ENCODE measurements at places on chromosomes 12 and 14. TPM values are rescaled to one million over a fixed set of nuclear protein-coding genes. Genes with fewer than 3 reads are reported as not detected.

COCH gene
- total RNA-seq = 7.2 TPM

RFLNA gene
- total RNA-seq = not detected

DNA sequence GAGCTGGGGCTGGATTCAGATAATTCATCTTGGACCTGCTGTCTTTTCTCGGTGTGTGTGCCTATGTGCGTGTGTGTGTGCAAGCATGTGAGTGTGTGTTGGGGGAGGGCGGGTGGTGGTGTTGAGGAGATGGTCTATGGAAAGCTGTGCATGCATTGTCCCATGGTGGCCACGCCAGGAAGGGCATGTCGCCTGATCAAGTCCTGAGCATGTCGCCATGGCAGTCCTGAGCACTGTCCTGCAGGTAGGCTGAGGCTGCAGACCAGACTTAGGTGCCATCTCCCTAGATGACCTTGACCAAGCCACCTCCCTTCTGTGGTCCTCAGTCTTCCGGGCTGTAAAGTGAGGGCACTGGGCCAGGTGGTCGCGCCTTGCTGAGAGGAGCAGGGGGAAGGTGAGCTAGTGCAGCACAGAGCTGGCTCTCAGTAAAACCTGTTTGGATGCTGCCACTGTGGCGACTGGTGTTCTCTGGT is 81.4 kb downstream of the PAPOLA start:
- DNase-seq = no peak

C14orf180 gene
- not detected for total RNA-seq

DNA sequence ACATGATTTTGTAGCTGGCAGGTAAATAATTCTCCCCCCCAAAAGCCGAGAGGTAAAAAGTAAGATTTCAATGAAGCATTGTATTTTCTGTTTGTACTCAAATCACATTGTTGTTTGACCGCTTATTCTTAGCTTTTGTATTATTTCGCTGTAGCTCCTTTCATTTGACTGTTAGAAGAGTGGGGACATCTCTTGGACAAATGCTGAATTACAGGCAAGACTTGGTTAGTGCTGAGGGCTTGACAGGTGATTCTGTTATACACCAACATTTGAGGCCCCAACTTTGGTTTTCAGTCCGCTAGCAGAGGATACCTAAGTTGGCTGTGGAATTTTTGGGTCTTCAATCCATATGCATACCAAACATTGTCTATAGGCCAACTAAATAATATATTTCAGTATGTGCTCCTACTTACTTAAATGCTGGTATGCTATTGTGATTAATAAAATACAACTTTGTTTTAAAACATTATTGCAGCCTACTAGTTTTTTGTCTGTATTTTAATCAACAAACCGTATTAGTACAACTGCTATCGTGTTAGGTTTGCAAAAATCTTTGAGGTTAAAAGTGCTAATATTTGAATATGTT is 102.2 kb downstream of the ERC1 start:
- DNase-seq = no peak

DNA sequence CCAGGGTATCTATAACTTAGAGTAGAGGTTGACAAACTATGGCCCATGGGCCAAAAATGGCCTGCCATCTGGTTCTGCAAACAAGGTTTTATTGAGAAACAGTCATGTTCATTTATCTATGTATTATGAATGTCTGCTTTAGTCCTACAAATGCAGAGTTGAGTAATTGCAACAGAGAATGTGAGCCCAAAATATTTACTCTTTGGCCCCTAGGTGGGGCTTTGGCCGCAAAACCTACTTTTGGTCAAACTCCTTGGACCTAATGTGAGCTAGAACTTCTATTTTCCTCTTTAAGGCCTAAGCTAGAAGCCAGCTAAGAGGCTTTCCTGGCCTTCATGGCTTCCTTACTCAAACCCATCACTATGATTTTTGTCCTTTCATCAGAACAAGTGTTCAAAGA is 379.1 kb downstream of the NELL2 start:
- no peak for DNase-seq

DNA sequence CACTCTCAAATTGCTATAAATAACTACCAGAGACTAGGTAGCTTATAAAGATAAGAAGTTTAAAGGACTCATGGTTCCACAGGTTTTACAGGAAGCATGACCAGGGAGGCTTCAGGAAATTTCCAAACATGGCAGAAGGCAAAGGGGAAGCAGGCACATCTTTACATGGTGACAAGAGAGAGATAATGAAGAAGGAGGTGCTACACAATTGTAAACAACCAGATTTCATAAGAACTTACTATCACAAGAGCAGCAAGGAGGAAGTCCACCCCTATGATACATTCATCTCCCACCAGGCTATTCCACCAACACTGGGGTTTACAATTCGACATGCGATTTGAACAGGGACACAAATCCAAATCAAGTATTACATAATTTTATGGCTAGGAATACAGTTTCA is 257.7 kb downstream of the BTG1 start:
- no peak for DNase-seq
